Effector CD8-positive, alpha-beta T cell (primary cell): ENCODE measurements at places on chromosomes 3 and 15.

DNA sequence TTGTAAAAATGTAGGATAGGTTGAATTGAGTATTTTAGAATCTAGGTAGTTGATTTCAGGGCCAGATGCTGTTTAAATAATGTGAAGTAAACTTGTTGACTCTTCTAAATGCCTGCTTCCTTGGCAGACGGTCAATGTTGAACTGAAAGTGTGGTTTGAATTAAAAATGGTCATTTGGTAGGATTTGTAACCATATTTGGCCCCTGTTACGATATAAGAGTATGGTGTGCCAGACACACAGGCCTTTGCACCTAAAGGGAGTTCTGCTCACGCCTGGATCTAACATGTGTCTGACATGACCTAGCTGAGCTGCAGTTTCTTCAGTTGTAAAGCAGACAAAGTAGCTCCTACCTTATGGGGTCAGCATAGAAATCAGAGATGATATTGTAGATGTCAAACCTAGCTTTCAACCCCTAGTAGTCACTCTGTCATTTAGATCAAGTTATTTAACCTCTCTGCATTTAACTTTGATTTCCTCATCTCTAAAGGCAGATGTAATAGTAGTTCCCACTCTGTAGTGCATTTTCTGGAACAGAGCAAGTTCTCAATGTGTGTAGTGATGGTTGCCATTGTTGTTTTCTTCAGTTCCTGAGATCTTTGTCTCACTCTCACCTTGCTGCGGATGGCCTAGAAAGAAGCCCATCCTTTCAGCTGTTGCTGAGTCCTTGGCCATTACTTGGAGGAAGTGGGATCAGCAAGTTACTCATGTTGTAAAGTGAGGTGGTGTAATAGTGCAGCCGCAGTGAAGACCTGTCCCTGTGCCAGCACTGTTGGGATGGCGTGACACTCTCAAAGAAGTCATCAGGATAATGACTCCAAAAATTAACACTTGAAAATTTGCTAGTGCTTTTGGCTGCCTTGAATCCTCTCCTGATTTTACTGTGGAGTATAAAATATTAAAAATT, 90.2 kb downstream of the GHSR start:
- no peak for DNase-seq

- DNase-seq: no peak
These were observed 48.9 kb upstream of the STRIT1 start for GRCh38 chr3:155342344-155342743.

GRCh38 chr15:54288049-54288448, 309.8 kb downstream of the UNC13C start:
- DNase-seq: no peak

DNA sequence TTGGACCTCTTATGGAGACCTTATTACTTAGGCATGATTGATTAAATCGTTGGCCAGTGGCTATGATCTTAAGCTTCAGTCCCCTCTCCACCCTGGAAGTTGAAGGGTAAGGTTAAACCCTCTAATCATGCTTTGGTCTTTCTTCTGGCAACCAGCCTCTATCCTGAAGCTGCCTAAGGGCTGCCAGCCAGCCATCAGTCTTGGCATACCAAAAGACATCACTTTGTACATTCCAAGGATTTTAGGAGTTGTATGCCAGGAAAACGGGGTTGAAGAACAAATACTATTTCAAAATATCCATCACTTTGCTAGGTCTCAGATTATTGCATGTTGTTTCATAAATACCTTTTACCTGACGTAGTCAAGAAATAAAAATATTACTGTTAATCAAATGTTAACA, 28.9 kb downstream of the UBE2E2 start:
- no peak for DNase-seq

- no peak for DNase-seq
These were observed 189.6 kb downstream of the GHSR start for GRCh38 chr3:172258624-172259023.

DNA sequence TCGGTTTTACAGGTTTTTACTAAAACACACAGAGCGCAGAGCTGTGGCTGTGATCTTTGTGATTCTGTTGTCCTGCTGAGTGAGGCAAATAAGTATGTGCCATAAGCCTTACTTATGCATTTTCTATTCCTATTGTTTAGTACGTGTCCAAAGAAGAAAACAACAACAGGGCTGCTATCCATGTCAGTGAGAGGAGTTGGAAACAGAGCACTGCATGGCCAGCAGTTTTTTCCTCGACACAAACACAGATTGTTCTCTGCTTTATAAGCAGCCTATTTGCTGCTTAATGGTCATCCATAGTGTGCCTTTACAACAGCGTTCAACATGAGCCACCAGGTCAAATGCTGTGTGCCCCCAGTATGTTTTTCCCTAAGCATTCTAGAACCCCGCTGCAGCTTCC, 79.8 kb downstream of the SHQ1 start:
- no peak for DNase-seq

DNA sequence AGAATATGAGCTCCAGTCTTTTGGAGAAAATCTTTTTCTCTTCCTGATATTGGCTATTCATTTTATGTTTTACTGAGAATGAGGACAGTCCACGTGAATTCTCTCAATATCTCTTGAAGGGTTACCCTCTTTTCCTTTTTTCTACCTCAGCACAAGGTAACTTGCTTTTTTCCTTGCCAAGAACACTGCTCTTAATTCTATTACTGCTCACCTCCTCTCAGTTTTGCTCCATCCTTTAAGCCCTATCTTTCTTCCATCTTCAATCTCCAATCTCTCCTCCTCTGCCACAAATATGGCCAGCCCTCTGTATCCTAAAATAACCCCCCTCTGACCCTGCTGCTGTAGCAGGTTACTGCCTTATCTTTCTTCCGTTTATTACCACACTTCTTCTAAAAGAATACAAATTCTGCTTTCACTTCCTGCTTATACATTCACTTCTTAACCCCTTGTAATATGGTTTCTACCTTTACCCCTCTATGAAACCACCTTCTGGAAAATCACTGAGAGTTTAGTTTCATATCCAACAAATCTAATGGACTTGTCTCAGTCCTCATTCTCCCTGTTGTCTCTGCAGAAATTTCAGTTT, 89.0 kb downstream of the NFKBIZ start:
- DNase-seq: no peak

DNA sequence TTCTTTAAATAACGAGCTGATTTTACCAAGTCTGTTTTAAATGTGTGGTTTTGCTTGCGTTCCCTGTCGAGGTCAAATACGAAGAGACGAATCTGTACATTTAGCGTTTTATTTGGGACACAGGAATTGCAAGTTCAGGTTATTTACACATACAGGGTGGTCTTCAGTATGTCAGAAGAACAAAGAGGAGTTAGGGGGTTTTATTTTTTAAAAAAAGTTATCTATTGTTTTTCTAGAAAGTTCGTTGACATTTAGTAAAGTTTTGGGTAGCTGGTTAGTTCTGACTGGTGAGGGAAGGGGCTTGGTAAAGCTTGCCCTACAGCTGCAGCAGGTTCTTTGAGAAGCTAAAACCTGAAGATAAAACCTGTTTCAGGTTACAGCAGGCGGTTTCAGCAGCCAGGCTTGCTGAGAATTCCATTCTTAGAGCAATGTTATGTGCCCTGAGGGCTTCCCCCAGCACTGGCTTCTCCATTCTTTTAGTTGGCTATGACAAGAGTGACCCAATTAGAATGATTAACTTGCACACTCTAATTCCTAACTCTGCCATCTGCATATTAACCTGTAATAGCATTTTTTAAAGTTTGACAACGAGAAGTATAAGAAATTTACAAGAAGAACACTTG, 815 bp upstream of the ZNF280D start:
- DNase-seq: no peak

GRCh38 chr3:44969828-44970179, 6.2 kb downstream of the ZDHHC3 start:
- DNase-seq: no peak

GRCh38 chr3:42009456-42009855, 47.6 kb upstream of the ULK4 start:
- no peak for DNase-seq

GRCh38 chr3:190086191-190086590, 34.5 kb downstream of the P3H2 start:
- no peak for DNase-seq

DNA sequence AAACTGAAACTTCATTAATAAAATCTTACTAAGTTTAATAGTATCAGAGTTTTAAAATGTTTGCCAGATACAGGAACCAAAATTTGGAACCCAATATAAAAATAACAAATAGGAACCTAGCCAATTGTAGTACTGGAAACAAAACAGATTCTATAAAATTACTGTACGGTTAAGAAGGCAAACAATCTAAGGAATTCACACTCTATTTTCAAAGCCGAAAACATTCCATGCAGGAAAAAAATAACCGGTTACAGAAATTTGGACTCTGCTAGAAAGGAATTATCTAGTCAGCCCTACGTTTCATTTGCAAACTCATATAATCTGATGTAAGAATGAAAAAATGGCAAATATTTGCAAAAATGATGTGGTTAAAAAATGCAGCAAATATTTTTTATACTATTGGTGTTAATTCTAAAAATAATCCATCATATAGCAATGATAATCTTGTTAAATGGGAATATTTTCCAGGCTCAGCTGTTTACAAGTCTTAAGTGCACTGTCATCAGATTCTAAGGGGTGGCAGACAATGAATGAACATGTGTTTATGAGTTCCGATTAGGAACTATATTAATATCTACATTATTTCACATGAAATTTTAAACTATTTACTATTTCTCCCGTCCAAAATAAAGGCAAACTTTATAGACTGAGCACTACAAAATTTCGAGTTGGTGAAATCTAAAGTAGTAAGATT, 58.1 kb downstream of the DCBLD2 start:
- DNase-seq: no peak

DNA sequence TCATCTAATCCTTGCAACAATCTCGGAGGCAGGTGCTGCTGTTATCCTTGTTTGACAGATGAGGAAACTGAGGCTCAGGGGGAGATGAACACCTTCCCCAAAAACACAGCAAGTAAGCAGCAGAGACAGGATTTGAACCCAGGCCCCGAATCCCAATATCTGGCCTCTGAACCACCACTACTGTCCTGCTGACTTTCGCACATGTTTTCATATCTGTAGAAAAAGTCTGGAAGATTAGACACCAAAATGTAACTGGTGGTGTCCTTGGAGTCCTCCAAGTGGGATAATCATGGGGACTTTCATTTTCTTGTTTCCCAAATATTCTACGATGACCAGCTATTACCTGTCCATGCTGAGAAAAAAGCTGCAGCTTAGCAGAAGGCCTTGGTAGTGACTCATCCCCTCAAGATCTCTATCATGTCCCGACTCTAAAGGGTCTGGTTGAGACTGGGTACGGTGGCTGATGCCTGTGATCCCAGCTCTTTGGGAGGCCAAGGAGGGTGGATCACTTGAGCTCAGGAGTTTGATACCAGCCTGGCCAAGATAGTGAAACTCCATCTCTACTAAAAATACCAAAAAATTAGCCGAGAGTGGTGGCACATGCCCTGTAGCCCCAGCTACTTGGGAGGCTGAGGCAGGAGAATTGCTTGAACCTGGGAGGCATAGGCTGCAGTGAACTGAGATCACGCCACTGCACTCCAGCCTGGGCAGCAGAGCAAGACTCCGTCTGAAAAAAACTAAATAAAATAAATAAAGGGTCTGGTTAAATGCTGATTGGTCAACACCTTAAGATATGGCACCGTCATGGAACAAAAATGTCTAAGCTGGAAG, 8.6 kb downstream of the IRAK2 start:
- no peak for DNase-seq

GRCh38 chr3:158961471-158961870, 159.6 kb downstream of the MFSD1 start:
- no peak for DNase-seq

DNA sequence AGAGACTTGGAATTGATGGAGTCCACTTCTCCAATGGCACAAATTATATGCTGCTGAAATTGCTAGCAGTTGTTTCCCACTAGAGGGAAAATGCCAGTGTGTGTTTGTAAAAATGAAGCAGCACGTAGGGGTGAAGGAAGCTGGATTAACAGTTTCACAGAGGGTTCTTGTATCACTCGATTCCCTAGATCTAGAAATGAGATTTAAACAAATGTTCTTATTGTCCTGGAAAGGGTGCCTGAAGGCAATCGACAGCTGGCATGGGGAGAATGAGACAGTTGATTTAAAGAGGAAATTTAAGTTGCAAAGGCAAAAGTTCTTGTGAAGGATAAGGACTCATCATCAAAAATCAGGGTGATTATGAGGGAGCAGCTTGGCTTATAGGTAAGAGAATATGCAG, 234.8 kb upstream of the ARPP21 start:
- DNase-seq: no peak

- no peak for DNase-seq
These were observed 108.4 kb downstream of the LSM3 start for GRCh38 chr3:14286887-14287500.

DNA sequence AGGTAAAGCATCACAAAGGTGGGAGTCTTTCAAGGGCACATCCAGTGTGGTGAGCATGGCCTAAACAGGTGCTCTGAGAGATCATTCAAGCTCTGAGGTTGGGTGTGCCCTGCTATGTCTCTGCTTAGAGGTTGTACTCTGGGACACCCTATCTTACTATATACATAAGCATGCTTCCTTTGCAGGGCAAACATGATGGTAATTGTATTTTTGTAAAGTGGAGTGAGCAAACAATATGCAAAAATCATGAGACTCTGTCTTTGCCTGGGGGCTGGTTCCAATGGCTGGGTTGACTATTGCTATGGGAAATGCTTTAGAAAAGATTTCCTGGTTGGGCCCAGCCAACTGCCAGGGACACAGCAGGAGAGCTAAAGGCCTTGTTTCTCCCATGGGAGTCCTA, 315.1 kb upstream of the TLE3 start:
- DNase-seq: no peak

GRCh38 chr3:72951259-72951722, 45.3 kb upstream of the PPP4R2 start:
- no peak for DNase-seq

DNA sequence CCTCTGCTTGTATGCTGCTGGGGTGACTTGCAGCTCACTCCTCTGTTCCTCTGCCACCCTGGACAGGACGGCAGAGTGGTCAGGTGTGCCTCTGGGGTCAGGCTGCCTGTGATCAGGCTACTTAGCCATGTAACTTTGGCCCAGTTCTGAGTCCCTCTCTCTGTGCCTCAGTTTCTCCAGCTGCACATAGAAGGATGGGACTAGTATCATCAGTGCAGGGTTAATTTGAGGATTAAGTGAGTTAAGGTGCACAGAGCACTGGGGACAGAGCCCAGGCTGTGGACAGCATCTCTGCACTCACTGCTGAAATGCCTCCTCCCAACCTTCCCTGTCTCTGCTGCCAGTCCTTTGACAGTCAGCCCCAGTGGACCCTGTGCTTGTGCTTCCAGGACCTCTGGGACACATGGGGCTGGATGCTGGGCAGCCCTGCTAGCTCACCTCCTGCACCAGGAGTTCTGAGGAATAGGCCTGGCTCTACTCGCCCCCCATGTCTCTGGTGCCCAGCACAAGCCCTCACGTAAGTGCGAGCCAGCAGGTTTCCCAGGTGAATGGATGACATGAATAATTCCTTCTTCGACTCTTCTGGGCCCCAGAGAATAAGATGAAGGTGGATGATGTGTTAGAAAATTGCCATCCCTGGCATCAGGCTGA, 19.3 kb upstream of the PRR23E start:
- DNase-seq: no peak

DNA sequence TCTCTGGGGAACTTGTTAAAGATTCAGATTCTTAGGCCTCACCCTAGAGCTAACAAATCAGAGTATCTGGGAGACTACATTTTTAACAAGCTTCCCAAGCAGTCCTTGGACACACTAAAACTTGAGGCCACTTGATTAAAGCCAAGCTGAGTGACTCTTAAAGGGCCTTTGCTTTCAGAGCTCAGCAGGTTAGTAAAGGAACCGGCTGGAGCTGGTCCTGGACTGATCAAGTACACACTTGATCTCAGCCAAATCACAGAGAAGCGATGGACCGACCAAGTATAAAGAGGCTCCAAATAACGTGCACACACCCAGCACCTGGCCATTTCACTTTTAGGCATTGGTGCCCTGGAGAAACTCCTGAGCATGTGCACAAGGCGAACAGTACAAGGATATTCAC, 12.9 kb upstream of the TM6SF1 start:
- no peak for DNase-seq

- DNase-seq: no peak
These were observed 3.7 kb upstream of the MYO5A start for GRCh38 chr15:52532427-52532826.
